Stimulated activated CD4-positive, alpha-beta T cell treated with anti-CD3 and anti-CD28 coated beads, TNF-alpha, amount 100 ng/mL, for 1 hour (primary cell): ENCODE measurements at places on chromosomes 2 and 18.

DNA sequence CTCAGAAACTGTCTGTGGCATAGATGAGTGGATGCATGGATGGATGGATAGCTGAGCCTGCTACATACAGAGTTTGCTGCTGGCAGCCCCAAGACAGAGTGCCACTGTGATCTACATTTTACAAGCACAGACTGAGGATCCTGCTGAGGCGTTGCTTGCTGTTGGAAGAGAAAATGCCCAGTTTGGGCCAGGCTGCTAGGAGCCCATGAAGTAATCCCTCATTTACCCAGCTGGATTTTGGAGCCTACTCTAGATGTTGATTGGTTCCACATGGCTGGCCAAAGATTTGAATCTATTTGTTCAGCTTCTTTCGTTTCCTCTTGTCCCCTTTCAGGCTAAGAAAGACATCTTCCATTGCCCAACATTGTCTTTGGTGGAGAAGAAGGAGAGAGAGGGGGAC lies 261.3 kb downstream of the CLIP4 start:
- DNase-seq = no peak

GRCh38 chr18:3179430-3180089 lies 40.2 kb downstream of the MYOM1 start:
- DNase-seq = no peak

DNA sequence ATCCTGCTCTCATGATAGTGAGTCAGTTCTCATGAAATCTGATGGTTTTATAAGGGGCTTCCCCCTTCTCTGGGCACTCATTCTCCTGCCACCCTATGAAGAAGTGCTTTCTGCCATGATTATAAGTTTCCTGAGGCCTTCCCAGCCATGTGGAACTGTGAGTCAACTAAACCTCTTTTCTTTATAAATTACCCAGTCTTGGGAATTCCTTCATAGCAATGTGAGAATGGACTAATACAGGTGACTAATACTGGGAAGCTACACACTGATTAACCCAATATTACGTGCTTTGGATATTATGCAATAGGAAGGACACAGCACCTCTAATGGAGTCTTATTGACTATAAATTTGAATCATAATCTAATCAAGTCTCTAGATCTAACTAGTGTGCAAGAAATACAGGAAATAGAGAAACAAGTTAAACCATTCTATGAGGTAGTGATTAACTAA lies 107.2 kb upstream of the ETAA1 start:
- no peak for DNase-seq

GRCh38 chr2:54067851-54068375 lies 47.5 kb upstream of the ACYP2 start:
- DNase-seq = no peak

- DNase-seq = no peak
These were observed 3.3 kb upstream of the ZNF532 start for GRCh38 chr18:58861353-58861752.

DNA sequence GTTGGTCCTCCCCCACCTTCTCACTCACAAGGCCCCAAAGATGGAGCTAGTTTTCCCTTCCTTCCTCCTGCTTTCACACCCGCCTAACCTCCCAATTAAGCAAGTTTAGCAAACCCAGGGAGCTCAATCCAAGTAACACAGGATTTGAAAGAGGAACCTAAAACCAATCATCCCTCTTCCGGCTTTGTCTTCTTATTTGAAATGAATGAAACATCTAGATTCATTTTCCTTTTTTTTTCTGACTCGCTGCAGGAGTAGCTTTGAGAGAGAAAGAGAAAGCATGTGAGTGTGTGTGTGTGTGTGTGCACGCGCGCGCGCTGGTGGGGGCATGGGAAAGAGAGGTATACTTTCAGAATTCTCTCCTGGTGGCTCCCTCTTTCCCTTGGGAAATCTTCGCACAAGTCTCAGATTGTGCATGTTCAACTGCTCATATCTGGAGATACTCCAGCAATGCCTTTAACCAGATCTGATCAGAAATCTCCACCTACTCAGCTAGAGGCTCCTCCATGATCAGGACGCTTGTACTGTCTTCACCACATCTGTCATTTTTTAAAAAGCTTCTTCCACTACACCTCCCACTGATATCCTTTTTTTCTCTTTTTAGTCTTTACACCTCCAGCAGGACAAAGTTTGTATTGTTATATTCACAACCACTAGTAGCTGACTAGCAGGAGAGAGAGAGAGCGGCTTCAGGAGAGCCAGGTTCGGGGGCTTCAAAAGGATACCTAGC lies 1.7 kb downstream of the SLC8A1 start:
- no peak for DNase-seq

DNA sequence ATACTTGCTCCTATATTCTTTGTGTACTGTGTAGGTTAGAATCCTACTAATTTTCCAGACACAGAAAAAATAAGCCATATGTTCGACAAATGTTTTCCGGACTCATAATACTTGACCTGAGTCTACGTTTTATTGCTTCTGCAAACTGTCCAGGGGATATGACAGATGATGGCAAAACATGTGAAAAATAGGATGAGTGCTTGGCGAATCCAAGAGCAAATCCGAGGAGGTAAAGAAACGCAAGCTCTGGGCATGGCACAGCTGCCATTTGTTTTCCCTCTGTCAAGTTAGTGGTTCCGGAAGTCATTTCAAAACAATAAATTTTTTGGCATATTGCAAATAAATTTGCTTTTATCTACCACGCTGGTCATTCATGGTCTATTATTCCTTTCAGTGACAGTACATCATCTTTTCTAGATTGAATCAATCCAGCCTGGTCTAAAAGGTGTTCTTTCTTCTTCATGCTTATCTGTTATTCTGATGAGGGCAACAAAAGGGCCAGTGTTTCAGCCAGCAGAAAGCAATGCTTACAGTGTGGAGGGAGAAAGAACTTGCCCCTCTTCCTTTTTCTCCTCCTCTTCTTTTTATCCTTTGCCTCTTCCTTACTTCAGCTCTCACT lies 476.1 kb upstream of the SOX11 start:
- DNase-seq = no peak

GRCh38 chr2:240280621-240281020 lies 140.2 kb upstream of the OTOS start:
- no peak for DNase-seq

DNA sequence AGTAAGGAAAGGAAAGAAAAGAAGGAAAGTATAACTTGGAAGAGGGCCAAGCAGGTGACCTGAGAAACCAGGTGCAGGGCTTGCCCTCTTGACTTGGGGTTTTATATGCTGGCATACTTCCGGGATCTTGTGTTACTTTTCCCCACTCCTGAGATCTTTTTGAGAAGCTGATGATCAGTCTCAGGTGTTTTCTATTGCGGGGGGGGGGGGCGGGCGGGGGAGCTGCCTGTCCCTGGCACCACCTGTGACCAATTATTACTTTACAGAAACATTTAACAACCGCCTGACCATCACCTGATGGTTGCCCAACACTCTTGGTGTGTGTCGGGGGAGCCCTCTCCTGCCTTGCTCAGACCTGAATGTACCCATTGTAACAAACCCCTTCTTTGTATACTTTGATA lies 6.9 kb upstream of the CASP10 start:
- DNase-seq = no peak

- DNase-seq = no peak
These were observed 26.1 kb upstream of the REG3G start for GRCh38 chr2:78999406-78999805.

- DNase-seq = no peak
These were observed 24.0 kb downstream of the CERKL start for GRCh38 chr2:181632733-181633401.

- DNase-seq = no peak
These were observed 28.6 kb downstream of the MDH1 start for GRCh38 chr2:63617366-63617765.

- no peak for DNase-seq
These were observed 304.1 kb upstream of the RND3 start for GRCh38 chr2:150791567-150791966.

DNA sequence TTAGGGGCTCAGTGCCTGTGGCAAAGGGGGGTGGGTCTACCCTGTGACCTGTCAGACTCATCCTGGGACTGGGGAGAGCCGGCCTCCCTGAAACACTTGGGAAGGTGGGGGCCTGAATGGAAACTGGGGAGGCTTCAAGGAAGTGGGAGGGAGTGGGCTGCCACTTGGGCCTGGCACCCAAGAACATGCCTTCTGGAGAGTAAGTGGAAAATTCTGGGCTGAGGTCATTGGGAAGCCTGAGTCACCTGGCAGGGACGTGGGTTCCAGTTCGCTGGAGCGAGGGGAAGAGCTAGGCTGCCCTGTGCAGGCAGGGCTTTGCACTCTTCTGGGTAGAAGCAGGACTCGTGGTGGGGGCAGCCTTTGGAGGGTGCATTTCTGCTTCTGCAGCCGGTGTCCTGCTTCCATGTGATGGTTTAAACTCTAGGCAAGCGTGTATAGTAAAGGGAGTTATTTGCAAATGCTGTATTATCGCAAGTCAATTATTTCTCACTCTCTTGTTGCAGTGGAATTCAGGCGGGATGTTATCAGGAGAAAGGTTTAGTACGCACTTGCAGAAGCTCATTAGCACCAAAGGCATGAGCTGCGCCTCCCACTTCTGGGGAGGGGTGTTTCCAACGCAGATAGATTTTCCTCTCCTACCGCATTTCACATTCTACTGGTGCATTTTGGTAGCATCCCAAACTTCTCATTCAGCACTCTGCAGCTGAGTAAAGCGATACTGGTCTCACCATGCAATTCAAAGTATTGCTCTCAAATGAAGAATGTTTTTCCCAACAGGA lies 3.8 kb downstream of the LRRFIP1 start:
- DNase-seq = no peak

DNA sequence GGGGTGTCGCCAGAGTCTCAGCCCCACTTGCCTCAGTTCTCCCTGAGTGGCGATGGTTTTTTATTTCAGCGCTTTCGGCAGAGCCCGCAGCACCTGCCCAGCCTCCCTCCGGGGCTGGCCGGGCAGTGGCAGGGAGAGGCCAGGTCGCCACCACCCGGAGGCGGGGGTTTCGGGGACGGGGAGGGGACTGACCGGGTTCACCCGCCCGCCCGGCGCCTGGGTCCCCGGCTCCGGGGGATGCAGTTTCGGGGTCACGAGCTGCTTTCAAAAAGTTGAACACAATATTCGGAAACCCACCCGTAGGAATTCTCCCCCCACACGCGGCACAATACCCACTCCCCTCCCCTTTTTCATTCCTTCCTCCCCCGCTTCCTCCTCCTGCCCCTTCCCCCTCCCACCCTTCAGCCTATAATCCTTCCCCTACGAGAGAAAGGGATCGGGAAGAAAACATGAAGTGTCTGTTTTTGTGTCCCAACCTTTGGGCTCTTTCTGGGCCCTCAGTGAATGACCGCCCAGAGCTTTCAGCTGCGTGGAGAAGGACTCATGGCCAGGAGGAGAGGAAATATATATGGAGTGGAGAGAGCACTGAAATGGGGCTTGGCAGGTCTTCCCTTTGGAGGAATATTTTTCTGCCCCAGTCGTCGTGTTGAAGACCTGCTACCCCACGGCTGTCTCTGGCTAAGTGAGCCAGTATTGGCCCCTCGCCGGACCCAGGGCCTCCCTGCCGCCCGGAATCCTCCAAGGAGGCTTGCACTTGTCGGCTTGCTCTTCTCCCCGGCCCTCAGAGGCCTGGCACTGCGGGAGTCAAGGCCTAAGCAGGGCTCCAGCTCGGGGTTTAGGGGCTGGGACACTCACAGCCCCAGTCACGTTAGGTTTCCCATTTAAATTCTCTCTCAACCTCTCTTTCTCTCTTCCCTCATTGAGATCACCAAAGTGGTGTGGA lies 2.1 kb upstream of the SIX3 start:
- DNase-seq = no peak

GRCh38 chr2:137675584-137676327 lies 288.5 kb upstream of the HNMT start:
- no peak for DNase-seq

DNA sequence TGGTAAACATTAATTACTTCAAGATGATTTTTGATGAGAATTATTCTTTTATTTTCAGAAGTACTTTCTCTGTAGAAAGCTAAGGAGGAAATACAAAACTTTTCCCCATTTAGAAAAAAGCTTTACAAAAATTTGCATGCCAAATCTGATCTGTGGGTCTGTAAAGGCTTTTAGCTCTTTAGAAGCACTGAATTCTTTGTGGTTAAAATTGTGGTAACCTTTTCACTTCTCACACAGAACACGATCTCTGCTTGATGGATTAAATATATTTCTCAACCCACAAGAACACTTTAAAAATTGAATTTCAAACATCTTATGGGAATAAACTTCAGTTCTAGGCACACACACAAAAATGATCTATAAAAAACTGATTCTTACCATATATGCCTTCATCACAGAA lies 63.7 kb downstream of the VIL1 start:
- DNase-seq = no peak

- DNase-seq = no peak
These were observed 904.8 kb upstream of the CHAC2 start for GRCh38 chr2:52862801-52863200.

GRCh38 chr2:80778704-80779103 lies 474.2 kb upstream of the LRRTM1 start:
- no peak for DNase-seq

- no peak for DNase-seq
These were observed 55.4 kb upstream of the SMIM21 start for GRCh38 chr18:75482880-75483279.

DNA sequence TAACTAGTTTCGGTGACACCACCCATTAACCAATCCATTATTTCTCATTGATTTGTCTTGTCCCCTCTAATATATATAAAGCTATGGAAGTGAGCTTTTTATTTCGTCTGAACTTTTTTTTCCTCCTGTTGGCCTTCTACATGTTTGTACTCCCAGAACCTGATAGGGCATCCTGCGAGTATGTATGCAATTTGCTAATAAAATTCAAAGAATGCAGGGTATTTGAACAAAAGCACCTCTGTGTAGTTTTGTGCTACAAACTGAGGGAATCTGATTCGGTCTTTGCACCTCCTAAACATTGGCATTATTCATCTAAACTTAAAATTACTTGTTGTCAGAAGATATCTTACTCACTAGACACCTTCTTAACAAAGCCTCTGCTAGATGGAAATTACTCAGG lies 242.9 kb upstream of the TMEFF2 start:
- no peak for DNase-seq

DNA sequence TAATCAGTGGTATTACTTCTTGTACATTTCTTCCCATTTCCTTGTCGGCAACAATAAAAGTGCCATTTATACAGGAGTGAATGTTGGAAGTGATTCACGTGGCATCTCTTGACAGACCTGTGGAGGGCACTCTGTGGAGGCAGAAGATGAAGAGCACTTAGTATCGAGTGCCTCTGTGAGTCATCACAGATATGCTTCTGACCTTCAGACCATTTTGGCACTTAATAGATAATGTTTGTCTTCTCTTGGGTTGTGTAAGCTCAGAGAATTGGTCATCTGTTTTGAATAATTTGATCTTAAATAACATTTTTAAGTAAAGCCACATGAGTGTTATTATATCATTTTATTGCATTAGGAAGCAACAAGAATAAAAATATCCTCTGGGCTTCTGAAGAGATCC lies 305.5 kb downstream of the PTPRM start:
- DNase-seq = no peak

- no peak for DNase-seq
These were observed 193.4 kb downstream of the LRRTM1 start for GRCh38 chr2:80111185-80111584.

GRCh38 chr2:158043181-158043948 lies 58.3 kb upstream of the UPP2 start:
- no peak for DNase-seq

- no peak for DNase-seq
These were observed 29.0 kb upstream of the DNAJC27 start for GRCh38 chr2:25000503-25001324.
